Thoracic aorta (tissue), 2 donors: ENCODE measurements at places on chromosomes 4 and X. TPM values are rescaled to one million over a fixed set of nuclear protein-coding genes. Genes with fewer than 3 reads are reported as not detected.

GRCh38 chr4:41693629-41694028, 54.9 kb downstream of the PHOX2B start:
- peaks cover 20% of the 10 kb centered on the region for H3K36me3 ChIP-seq
- no peaks in the 10 kb centered on the region for H3K4me1 ChIP-seq
- H3K27me3 ChIP-seq, result no peaks in the 10 kb centered on the region

- no peaks in the 10 kb centered on the region for H3K27me3 ChIP-seq
- no peak overlapping the region for H3K4me3 ChIP-seq
- no peak overlapping the region for H3K27ac ChIP-seq
- DNase-seq, result no peak
- no peaks in the 10 kb centered on the region for H3K36me3 ChIP-seq
Observed at GRCh38 chr4:124874172-124874450, 161.6 kb upstream of the ANKRD50 start.

- no peaks in the 10 kb centered on the region for H3K4me1 ChIP-seq
- no peaks in the 10 kb centered on the region for H3K27me3 ChIP-seq
- no peaks in the 10 kb centered on the region for H3K36me3 ChIP-seq
- H3K27ac ChIP-seq, result no peak overlapping the region
Observed at GRCh38 chr4:33592701-33593100, 2651.6 kb downstream of the ARAP2 start.

The MOB1B gene
- total RNA-seq, result 26.0 TPM

GRCh38 chr4:129583868-129584267, 487.9 kb downstream of the C4orf33 start:
- H3K36me3 ChIP-seq, result no peaks in the 10 kb centered on the region
- no peaks in the 10 kb centered on the region for H3K4me1 ChIP-seq
- H3K4me3 ChIP-seq, result no peak overlapping the region
- DNase-seq, result no peak
- no peaks in the 10 kb centered on the region for H3K27me3 ChIP-seq
